CD4-positive, alpha-beta T cell treated with Interleukin-15 for 4 hours (primary cell): ENCODE measurements at places on chromosomes 7 and 10.

- no peak for DNase-seq
Observed at GRCh38 chr7:73909051-73909941, 48.3 kb downstream of the TMEM270 start.

- DNase-seq: no peak
Observed at GRCh38 chr7:144957998-144958397, 122.1 kb upstream of the TPK1 start.

DNA sequence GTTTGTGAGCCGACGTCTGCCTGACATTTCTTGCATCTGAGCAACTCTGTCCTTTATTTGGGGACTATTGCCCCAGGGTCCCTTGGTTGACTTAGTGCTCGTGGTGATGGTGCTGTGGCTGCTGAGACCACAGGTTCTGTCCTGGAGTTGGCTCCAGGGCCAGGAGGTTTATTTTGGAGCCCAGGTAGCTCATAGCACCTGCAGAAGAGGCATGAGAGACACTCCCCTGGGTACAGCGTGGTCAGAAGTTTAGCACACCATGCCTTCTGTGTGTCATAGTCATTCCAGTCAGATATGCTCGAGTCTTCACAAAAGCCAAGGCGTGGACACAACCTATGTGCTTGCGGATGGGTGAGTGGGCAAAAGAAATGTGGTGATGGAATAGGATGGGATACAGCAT, 496.9 kb downstream of the TCERG1L start:
- DNase-seq: no peak

- DNase-seq: no peak
Observed at GRCh38 chr10:681670-682318, 7.7 kb downstream of the DIP2C start.

GRCh38 chr10:130357951-130358350, 221.8 kb downstream of the GLRX3 start:
- no peak for DNase-seq

- DNase-seq: no peak
Observed at GRCh38 chr7:134645478-134645877, 1.2 kb upstream of the BPGM start.

GRCh38 chr10:22723783-22724182, 9.4 kb upstream of the PIP4K2A start:
- DNase-seq: no peak

DNA sequence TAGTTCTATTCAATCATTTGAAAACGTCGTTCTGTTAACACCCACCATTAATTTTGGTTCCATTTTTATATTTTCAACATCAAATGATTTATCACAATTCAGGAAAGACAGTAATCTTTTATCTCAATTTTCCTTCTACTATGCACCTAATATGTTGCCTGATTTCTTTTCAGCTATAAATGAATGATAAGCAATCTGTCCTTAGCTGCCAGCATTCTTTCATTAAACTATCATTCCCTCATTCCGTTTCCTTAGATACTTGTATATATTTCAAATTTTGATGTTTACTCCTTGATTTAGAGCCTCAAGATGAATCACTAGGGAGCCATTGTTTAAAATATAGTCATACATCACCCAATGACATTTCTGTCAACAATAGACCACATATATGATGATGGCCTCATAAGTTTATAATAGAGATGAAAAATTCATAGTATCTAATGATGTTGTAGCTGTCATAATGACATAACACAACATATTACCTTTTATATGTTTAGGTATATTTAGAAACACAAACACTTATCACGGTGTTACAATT, 661.7 kb downstream of the IPMK start:
- no peak for DNase-seq

- peak; percentile 82 for DNase-seq
Observed at GRCh38 chr10:69087590-69088470, at the start of gene SRGN. Gene SRGN (plus strand): TSS chr10:69088103. CDS start chr10:69088158, 55 bp downstream.

DNA sequence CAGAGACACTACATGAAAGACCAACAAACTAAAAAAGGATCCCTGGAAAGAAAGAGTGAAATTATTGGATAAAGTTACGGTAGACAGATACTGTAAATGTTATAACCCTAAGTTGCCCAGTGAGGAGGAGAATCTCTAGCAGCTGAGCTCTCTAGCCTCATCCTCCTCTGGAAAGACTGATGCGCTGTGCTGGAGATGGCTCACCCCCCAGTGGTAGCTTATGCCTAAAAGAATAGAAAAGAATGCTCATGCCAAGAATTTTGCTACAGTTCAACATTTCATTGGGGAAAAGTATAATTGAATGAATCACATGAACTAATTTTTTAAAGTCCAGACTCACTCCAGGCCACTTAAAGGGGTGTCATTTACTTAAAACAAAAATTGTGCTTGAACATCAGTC, 50.8 kb upstream of the RNF32 start:
- no peak for DNase-seq

- no peak for DNase-seq
Observed at GRCh38 chr7:51545131-51545530, 228.5 kb upstream of the COBL start.

GRCh38 chr7:28276298-28276697, 95.7 kb upstream of the JAZF1 start:
- no peak for DNase-seq

- no peak for DNase-seq
Observed at GRCh38 chr7:39249635-39250152, 272.0 kb downstream of the POU6F2 start.

DNA sequence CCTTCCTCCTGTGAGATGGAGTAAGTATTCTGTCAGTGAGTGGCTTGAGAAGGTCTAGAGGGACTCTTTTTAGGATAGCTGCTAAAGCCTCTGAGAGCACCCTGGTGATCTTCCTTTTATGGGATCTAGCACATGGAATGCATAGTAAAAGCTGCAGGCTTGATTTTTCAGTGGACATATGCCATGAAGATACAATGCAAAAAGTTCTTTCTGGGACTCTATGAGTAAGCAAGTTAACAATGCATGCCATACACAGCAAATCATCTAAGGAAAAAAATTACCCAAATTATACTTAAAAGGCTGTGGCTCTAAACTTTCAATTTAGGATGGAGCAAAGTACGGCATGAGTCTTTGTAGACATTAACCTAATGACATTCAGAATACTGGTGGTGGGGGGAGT, 154.5 kb downstream of the SGMS1 start:
- DNase-seq: no peak

DNA sequence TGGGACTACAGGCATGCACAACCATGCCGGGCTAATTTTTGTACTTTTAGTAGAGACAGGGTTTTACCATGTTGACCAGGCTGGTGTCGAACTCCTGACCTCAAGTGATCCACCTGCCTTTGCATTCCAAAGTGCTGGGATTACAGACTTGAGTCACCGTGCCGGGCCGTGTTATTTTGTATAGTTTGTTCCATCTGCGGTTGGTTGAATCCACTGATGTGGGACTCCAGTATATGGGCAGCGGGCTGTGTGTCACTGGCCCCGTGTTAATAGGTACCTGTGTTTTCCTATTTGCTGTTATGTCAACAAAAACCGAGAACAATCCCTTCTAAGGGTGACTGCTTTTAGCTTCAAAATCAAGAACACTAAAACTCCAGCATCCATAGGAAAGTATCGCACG, 297.6 kb upstream of the PITRM1 start:
- no peak for DNase-seq

- no peak for DNase-seq
Observed at GRCh38 chr7:148163246-148163645, 427.3 kb upstream of the C7orf33 start.

- no peak for DNase-seq
Observed at GRCh38 chr7:157006829-157007469, 3.5 kb downstream of the MNX1 start.

DNA sequence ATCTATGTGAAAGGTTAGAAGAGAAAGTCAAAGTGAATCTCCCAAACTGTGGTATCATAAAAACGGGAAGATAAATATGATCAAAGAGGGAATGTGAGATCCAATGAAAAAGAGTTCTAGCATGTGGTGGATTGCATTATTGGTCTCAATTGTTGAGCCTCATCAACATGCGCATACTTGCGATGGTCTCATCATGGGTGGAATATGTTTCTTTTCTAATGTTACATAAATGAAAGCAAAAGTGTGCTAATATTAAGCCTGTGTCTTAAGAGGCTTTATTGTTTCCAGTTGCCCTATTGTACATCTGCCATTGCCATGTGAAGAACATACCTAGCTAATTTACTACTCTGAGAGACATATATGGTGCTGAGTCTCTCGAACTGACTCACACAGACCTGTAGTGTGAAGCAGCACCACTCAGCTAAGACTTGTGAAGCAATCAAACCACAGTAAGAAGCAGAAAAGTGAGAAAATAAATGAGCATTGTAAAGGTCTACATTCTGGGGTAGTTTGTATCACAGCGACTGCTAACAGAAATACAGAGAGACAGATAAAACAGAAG, 645.5 kb upstream of the PCDH15 start:
- no peak for DNase-seq

DNA sequence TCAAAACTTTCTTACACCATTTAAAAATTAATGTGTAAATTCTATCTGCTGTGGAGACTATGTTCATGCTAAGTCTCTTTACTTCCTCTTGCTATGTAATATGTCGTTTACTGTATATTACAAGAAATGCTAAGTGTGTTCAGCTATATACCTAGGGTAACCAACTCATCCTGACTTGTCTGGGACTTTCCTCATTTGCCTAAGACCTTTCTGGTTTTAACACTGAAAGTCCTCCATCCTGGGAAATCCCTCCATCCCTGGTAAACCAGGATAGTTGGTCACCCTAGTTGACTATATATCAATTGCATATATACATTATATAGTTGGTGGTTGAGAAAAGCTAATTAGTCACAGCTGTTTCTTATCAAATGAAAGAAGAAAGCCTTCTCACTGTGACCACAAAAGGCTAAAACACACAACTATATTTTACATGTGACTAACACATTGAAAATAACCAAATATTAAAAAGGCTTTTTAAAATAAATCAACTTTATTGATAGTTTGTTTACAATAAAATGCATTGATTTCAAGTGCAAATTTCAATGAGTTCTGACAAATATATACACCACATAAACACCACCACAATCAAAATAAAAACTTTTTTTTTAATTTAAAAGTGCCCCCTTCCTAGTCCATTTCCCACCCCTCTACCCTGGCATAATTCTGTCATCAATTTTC, 167.7 kb upstream of the INHBA start:
- DNase-seq: no peak

DNA sequence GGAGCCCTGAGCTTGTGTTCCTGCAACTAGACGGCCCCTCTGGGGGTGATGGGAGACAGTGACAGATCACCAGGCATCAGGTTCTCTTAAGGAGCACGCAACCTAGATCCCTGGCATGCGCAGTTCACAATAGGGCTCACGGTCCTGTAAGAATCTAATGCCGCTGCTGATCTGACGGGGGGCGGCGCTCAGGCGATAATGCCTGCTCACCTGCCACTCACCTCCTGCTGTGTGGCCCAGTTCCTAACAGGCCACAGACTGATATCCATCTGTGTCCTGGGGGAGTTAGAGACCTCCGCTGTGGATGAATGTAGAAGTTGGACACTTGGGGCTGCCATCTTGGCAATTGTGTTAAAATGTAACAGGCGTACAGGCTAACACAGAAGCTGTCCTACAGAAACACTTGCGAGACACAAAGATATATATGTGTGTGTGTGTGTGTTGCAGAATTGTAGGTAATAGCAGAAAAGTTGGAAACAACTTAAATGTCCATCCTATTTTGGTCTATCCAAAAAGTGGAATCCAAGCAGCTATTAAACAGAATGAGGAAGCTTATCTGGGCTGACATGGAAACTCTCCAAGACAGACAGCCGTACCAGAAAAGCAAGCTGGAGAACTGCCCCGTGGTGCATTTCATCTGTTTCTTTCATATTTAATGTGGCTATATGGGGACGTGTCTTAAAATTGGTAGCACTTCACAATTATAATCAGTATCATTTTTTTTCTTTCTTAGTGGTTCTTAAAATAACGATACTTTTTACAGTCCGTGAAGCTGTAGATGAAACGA, 82.8 kb downstream of the MKI67 start:
- DNase-seq: no peak

- no peak for DNase-seq
Observed at GRCh38 chr7:143477501-143478150, at the start of gene TAS2R41. Gene TAS2R41 (plus strand): TSS chr7:143477873. CDS start chr7:143477873, 0 bp downstream.

DNA sequence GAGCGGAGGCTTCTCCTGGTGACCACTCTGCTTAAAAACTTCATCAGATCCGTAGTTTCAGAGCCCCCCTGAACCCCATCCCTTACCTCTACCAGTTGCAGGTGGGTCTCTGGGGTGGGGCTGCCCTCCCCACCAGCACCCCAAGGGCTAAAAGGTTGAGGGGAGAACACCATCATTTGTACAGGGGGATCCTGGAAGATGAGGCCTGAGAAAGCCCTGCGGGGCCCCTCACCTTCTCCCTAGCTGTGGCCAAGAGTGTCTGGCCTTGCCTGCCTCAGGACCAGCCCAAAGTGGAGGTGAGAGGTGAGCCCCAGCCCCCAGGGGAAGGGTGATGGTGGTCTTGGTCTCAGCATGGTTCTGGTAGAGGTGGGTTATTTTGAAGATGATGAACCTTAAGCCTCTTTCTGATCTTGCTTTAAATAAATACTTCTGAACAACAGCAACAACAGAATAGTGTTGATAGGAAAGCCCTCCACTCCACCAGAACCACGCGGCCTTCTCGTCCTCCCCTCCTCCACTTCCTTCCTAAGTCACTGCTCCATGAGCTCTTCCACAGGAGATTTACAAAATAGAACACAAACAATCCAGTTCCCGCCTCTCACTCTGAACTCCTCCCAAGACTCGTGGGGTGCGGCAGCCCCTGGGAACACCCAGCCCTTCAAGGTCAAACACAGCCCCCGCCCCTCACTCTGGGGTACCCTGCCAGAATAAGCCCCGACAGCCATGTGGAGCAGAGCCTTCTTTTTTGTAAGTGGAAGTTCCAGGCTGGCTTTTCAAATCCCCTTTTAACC, 169.1 kb downstream of the EGFR start:
- no peak for DNase-seq

- no peak for DNase-seq
Observed at GRCh38 chr10:70513848-70514309, 35.3 kb downstream of the PALD1 start.

DNA sequence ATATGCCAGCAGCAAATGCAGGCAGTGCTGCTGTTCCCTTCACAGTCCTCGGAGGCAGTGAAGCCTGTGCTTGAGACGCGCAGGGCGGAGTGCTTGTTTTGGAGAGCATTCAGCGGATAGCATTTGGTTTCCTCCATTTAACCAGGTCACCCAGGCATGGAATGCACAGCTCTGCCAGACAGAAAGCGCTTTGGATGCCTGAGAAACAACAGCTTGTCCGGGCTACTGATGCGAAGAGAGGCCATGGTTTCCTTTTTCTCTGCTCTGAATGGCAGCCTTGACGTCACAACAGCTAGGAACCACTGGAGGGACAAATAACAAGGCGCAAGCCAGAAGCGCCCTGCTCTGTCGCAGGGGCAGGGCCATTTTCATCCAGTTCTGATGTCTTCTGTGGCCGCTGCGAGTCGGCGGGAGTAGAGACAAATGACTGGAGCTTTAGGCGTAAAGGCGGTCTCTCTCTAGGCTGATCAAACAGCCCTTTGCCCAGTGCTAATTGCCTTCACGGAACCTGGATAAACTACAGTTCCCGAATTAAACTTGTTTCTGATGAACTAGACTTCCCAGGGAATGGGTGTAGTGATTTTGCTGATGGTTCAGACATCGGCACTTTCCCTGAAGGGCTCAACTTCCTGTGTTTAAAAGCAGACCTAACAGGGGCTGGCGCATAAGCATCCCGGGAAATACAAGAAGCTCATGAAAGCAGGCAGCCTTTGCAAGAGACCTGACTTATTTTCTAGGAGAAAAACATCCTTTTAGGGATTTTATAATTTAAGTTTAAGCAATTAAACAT, 187.6 kb upstream of the KLF14 start:
- no peak for DNase-seq

GRCh38 chr10:113282564-113282963, 270.3 kb upstream of the HABP2 start:
- DNase-seq: no peak
